ENCODE measurements at places on chromosomes 5 and 9.

DNA sequence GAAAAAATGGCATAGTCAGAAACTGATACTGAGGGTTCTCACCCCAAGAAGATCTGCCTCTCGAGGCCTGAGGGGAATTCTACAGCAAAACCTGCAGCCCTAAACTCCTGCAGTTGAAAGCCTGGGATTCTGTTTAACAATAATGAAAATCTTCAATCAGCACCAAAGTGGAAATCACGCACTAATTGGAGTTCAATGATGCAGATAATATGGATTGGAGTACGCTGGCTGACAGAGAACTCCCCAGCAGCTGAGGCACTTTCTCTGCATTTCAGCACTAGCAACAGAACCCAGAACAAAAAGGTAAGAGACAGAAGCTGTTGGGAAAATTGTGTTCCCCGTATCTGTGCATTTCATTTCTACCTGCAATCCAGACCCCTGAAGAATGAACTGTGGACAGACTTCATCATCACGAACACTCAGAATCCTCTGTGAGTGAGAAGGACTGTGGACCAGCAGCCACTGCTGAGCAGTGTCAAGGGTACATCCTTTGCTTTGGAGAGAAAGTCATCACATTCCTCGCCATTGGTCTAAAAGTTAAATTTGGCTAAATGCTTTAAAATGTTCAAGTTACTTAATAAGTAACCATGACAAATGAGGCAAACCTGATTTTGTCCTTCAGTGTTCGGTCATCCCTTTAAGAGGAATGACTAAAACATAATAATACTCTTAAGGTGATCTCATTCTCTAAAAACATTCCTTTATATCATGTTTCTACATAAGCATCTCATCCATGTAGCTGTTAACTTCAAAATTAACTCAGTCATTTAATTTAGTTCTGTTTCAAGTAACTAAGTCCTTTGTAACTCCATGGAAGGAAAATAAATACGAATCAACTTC is 126.1 kb downstream of the GAS1 start:
- no peak for DNase-seq

DNA sequence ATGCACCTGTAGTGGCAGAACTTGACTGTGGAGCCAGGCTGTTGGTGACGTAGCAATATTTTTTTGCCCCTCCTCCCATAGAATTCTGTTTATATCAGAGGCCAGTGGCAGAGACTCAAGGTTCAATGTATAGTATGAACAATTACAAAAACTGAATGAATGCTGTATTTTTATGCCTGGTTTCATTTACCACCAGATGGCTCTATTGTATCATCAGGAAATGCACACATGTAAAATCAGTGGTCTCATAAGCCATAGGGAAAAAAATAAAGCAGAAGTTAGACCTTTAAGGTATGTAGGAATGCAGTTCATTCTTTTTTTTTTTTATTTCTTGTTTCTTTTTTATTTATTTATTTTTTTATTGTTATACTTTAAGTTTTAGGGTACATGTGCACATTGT is 43.6 kb downstream of the CCDC192 start:
- no peak for DNase-seq

DNA sequence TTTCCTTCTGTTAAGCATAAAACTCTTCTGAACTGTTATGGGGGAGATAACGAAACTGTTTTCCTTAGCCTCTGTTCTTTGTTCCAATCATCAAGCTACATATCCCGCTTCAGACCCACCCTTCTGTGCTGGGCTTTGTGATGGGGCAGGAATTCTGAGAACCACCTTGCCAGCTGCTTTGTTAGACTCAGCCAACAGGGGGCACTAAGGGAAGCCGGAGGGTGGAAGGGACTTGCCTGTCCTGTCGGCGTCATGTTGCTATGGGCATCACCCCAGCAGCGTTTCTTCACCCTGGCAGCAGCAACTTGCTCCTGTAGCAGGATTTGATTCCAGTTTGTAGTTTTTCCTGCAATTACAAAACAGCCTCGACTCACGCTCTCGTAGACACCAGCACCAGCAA is 169.1 kb downstream of the CAAP1 start:
- no peak for DNase-seq

- no peak for DNase-seq
These were observed 2.0 kb upstream of the ZNF622 start for GRCh38 chr5:16467363-16468219.

- DNase-seq = no peak
These were observed 2.7 kb upstream of the CNTFR start for GRCh38 chr9:34591917-34592866.

- no peak for DNase-seq
These were observed 68.4 kb downstream of the PPARGC1B start for GRCh38 chr5:149798466-149798865.

DNA sequence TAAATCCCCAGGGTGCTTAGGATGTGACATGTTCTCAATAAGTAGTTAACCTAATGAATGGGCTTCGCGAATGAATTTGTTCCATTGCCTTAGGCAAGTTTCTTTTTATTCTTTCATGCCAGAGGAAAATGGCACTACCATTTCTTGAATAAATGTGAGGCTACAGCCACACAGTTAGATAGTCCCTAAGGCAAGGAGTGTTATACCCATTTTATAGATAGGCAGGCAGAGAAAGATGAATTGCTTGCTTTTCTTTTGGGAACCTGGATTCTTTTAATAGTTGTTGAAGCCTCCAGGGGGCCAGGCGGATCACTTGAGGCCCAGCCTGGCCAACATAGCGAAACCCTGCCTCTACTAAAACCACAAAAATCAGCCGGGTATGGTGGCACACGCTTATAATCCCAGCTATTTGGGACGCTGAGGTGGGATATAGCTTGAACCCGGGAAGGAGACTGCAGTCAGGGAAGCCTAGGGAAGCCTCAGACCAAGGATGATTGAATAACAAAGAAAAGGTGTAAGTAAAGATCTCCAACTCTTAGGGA is 943 bp downstream of the NOP16 start:
- no peak for DNase-seq

- no peak for DNase-seq
These were observed 99.5 kb downstream of the LHFPL2 start for GRCh38 chr5:78549043-78549442.

- DNase-seq = no peak
These were observed 187.9 kb upstream of the NFIL3 start for GRCh38 chr9:91611582-91611981.

- no peak for DNase-seq
These were observed 26.7 kb downstream of the LHX3 start for GRCh38 chr9:136178061-136178772.

GRCh38 chr9:33111631-33112030 is 35.2 kb upstream of the SMU1 start:
- DNase-seq = no peak

DNA sequence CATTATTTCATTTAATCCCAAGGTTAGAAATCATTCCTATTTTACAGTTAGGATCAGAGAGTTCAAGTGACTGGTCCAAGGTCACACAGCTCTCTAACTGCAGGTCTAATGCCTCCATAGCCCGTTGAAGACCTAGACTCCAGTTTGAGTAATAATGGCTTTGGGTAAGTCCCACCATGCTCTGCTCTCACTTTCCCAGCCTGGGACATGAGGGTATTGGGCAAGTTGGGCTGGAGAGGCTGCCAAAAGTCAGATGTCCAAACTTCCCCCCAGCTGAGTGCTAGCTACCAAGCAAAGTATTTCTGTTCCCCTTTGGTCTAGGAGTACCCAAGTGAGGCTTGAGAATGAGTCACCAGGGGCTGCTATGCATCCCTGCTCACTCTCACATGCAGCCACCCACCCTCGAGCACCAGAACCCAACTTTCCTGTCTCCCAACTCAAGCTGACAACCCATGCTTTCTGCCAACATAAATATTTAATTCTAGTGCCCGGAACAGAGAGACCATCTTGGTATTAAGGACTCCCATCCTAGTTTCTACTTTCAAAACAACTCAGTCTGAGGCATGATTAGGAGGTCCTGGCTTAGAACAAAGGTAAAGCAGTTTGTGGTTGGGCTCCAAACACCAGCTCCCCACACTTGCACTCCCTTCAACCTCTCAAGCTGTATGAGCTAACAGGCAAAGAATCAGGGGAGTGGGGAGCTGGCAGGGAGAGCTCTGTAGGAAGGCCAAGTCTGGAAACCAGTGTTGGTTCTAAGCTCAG is 236.5 kb upstream of the TRIM32 start:
- no peak for DNase-seq

DNA sequence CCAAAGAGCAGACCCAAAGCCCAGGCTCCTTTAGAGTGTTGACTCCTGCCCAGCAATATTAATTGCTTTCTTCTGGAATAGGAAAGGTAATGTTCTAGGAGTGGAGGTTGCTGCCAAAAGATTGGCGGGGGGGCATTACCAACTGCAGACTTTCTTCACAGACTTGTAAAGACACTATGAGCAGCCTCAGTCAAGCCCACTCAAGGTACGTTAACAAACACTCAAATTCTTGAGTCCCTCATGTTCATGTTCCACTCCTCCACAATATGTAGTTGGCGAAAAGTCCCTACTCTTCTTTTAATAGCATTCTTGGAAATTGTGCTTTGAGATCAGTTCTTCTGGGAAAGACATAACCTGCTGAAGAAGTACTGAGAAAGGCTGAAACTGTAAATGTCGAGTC is 409.2 kb upstream of the KIF2A start:
- DNase-seq = no peak

- no peak for DNase-seq
These were observed 39.0 kb downstream of the PRKACG start for GRCh38 chr9:68974901-68975300.

- no peak for DNase-seq
These were observed 626.4 kb upstream of the SEMA6A start for GRCh38 chr5:117201001-117201400.

DNA sequence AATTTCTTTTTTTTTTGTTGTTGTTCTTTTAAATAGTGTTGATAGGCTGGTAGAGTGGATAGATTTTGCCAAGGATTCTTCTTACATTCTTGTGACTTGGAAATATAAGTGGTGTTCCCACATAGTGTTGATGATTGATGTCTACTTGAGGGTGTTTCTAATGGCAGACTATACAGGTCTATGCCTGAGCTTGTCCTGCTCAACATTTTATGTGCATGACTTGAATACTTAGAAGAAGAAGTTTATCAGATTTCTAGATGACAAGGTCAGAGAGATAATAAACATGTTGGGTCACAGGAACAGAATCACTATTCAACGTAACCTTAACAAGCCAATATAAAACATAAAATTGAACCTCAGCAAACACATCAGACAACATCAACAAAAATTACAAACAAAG is 24.2 kb downstream of the XRCC4 start:
- no peak for DNase-seq

GRCh38 chr5:14146725-14147124 is 3.6 kb downstream of the TRIO start:
- no peak for DNase-seq

- DNase-seq = no peak
These were observed 267.7 kb upstream of the SMARCA2 start for GRCh38 chr9:1747417-1747967.

GRCh38 chr5:119876522-119876921 is 247.2 kb downstream of the FAM170A start:
- DNase-seq = no peak

- no peak for DNase-seq
These were observed 88.0 kb upstream of the FTMT start for GRCh38 chr5:121763665-121764064.

GRCh38 chr5:152405145-152405544 is at the start of gene NMUR2:
NMUR2 (minus strand) TSS chr5:152405279; CDS start chr5:152405113, 166 bp downstream.
- DNase-seq = no peak

DNA sequence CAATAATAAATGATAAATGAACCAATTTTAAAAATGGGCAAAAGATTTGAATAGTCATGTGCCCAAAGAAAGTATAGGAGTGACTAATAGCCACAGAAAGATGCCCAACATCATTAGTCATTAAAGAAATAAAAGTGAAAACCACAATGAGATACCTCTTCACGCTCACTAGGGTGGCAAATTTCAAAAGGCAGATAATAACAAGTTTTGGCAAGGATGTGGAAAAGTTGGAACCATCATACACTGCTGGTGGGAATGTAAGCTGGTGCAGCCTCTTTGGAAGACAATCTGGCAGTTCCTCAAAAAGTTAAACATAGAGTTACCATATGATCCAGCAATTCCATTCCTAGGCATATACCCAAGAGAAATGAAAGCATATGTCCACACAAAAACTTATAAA is 1819.8 kb downstream of the MAT2B start:
- no peak for DNase-seq

DNA sequence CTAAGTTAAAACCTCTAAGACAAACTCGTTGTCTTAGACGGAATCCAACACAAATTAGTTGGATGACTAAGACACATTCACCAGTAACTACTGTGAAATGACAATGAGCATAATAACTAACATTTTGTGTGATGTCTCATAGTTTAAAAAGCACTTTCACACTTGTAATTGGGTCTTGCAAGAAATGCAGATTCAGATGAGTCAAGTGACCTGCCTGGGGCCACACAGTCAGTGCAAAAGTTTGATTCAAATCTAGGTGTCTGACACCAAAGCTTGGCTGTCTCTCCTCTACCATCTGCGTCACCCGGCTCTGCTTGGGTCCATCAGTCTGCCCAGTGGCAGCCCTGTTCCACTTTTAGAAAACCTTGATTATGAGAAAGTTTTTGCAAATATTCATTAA is 143.7 kb downstream of the TTLL11 start:
- no peak for DNase-seq

- no peak for DNase-seq
These were observed 246.7 kb downstream of the ADAMTSL1 start for GRCh38 chr9:18720691-18721090.

- DNase-seq = no peak
These were observed 276.8 kb downstream of the ADAMTS6 start for GRCh38 chr5:65204966-65205365.

- no peak for DNase-seq
These were observed 27.0 kb downstream of the RAPGEF6 start for GRCh38 chr5:131607903-131608540.

DNA sequence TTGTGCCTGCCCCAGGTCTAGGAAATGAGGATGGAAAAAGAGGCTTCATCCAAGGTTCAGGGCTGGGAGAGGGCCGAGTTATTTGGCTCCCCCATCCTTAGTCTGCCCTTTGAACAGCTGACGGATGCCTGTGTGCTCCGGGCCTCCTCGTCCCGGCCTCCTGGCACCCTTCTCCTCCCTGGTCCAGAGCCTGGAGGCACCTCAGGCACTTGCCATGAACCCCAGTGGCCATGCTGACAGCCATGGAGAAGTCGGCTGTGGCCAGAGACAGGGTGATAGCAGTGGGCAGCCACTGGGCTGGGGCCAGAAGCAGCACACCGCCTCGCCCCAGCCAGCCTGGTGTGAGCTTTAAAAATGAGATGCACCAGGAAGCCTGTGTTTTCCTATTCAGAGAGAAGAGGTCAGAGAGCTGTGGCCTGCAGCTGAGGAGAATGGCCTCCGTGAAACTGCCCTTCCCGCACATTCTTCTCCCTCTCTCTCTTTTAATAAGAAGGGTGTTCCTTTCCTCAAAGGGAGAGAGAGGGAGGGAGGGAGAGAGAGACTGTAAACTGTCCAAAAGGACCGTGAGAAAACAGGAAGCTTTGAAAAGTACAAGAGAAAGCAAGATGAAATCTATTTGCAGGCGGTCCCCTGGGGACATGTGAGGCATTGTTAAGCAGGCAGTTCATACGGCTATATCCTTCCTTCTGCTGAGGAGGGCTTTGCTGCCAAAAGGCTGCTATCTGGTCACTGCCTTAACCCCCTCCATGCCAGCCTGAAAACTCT is 55.3 kb downstream of the ZNF366 start:
- DNase-seq = no peak
